Left forelimb (tissue), 1 donor: ENCODE measurements at places on chromosomes 4 and X.

DNA sequence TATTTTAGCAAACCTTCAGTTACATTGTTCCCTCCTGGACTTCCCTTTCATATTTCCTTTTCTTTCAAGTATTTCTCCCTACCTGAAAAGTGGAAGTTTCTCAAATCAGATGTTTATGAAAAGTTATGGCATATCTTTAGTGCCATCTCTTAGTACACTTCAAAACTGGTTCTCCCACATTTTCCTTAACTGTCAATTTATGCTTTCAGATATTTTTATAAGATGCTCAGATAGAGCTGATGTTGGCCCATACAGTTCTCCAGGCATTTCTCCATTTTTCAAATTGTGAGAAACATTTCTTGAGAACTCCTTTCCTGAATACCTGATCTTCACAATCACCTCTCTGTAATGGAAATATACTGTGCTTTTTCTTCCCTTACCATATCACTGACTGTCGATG is 32.5 kb upstream of the AP1AR start:
- DNase-seq: no peak

- DNase-seq: no peak
Measured at GRCh38 chr4:102437111-102437510, 64.0 kb upstream of the NFKB1 start.

GRCh38 chrX:10875995-10876394 is 235.1 kb upstream of the HCCS start:
- DNase-seq: no peak

GRCh38 chrX:33195698-33196097 is 15.7 kb downstream of the DMD start:
- no peak for DNase-seq

GRCh38 chr4:139301821-139302611 is at the start of gene NDUFC1:
TSS of gene NDUFC1 (minus strand) at chr4:139302477. CDS start at chr4:139295798, 6,679 bp downstream.
- peak; percentile 76 for DNase-seq

- DNase-seq: no peak
Measured at GRCh38 chrX:79065696-79066095, 78.8 kb upstream of the GPR174 start.

GRCh38 chrX:153598541-153599191 is at the start of gene CCNQ:
TSS of gene CCNQ (minus strand) at chrX:153599139. CDS start at chrX:153599073, 66 bp downstream.
- no peak for DNase-seq

GRCh38 chrX:130120321-130120731 is 10.0 kb upstream of the ELF4 start:
- DNase-seq: no peak

- no peak for DNase-seq
Measured at GRCh38 chr4:40923316-40924095, 173.8 kb downstream of the NSUN7 start.
